ENCODE measurements at places on chromosomes 2 and 18. TPM values are rescaled to one million over a fixed set of nuclear protein-coding genes. Genes with fewer than 3 reads are reported as not detected.

The LIMS4 gene
- 0.65 TPM for total RNA-seq

The PSMA8 gene
- total RNA-seq: not detected

The FBXO15 gene
- 0.43 TPM for total RNA-seq

The DNER gene
- total RNA-seq: 0.99 TPM

The ZBTB7C gene
- 20.8 TPM for total RNA-seq

The RAB1A gene
- 165 TPM for total RNA-seq

The KCTD18 gene
- 14.1 TPM for total RNA-seq
